ENCODE measurements at places on chromosomes 7 and 10. TPM values are rescaled to one million over a fixed set of nuclear protein-coding genes. Genes with fewer than 3 reads are reported as not detected.

SAMD9 gene
- total RNA-seq: 19.1 TPM

POLR2J2 gene
- 76.6 TPM for total RNA-seq

TAS2R4 gene
- total RNA-seq: 0.17 TPM

WNT16 gene
- total RNA-seq: not detected

NRCAM gene
- total RNA-seq: 3.4 TPM

METTL27 gene
- total RNA-seq: 1.6 TPM

LMOD2 gene
- not detected for total RNA-seq

CALHM3 gene
- not detected for total RNA-seq

GPNMB gene
- not detected for total RNA-seq

ADCY1 gene
- total RNA-seq: 0.03 TPM

PDGFA gene
- total RNA-seq: 0.55 TPM

STEAP1B gene
- total RNA-seq: not detected

TMEM130 gene
- 0.39 TPM for total RNA-seq

CDCA7L gene
- total RNA-seq: 23.1 TPM
